ENCODE measurements at places on chromosomes 16 and 17.

- peaks cover 26% of the 10 kb centered on the region for H3K27me3 ChIP-seq
- H3K4me1 ChIP-seq, result no peaks in the 10 kb centered on the region
- no peaks in the 10 kb centered on the region for H3K36me3 ChIP-seq
- H3K27ac ChIP-seq, result no peak overlapping the region
- no peak for DNase-seq
Observed at GRCh38 chr17:57178839-57179238, 77.5 kb upstream of the MSI2 start.

DNA sequence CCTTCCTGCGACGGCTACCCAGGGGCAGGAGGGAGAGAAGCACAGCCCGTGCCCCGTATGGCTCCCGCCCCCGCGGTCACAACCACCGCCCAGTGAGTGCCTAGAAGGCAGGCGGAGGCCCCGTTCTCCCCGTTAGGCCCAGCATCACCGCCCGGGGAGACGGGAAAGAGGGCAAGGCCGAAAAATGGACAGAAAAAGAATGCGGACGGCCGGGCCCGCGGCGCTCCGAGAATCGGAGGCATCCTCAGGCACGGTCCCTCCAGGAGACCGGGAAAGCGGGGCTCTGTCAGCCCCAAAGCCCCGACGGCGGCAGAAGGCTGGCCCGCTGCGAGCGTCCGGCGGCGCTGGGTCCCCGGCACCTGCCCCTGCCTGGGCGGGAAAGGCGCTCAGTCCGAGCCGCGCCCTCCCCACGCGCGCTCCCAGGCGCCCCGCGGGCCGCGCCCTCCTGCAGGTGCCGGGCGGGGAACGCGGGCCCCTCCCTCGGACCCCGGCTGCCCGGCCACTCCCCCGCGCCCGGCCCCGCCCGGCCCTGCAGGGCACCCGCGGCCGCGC is 407 bp downstream of the MCRIP1 start:
- H3K27ac ChIP-seq, result peak overlapping the region; percentile 94
- H3K36me3 ChIP-seq, result peaks cover 4% of the 10 kb centered on the region
- H3K4me1 ChIP-seq, result peaks cover 19% of the 10 kb centered on the region
- peak overlapping the region; percentile 93 for H3K4me3 ChIP-seq
- no peaks in the 10 kb centered on the region for H3K27me3 ChIP-seq

DNA sequence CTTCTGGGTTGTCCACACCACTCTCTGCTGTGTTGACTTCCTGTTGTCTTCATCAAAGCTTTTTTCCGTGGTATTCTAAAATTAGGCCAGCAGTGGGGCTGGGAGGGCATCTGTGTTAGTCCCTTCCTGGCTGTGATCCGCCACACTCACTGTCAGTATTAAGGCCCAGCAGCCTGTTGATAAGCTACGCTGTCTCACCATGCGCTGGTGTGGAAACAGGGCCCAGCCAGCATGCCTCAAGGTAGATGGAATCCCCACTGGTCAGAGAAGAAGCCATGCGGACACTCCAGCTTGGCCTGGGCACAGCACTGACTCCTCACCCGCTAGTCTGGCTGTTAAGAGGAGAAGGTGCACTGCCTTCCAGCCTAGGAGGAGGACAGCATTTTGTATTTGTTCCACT is 11.4 kb downstream of the CDR2L start:
- H3K27me3 ChIP-seq, result peaks cover 2% of the 10 kb centered on the region
- no peak overlapping the region for H3K27ac ChIP-seq
- DNase-seq, result no peak
- no peaks in the 10 kb centered on the region for H3K36me3 ChIP-seq

DNA sequence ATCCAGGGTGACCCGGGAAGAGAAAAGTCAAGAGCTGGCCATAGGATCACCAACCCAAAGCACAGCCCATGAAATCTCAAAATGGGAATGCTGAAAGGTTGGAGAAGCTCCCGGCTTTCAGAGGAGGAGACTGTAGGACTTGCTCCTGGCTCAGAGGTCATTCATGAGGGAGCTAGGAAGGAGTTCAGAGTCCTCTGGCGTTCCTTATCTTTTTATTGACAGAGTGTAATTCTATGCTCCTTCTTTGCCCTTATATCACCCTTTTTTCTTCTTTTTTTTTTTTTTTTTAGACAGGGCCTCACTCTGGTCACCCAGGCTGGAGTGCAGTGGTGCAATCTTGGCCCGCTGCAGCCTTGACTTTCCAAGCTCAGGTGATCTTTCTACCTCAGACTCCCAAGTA is 27.3 kb upstream of the CNOT1 start:
- H3K4me3 ChIP-seq, result no peak overlapping the region
- no peak overlapping the region for H3K27ac ChIP-seq
- DNase-seq, result no peak
- H3K27me3 ChIP-seq, result peaks cover 3% of the 10 kb centered on the region
- no peaks in the 10 kb centered on the region for H3K4me1 ChIP-seq
- no peaks in the 10 kb centered on the region for H3K36me3 ChIP-seq

DNA sequence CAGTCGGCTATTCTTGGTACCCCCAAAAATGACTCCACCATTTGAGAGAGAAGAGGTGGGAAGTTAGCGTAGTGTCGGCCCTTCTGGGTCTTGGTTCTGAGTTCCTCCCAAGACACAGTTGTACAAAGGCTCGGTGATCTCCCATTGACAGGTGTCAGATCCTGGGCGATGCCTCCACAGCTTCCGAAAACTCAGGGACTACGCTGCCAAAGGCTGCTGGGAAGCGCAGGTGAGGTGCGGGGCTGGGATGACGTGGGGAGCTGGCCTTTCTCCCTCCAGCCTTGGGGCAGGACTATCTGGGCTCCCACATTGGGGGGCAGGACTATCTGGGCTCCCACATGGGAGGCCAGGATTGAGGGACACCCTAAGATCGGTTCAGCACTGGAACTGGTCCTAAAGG is 10.4 kb downstream of the CCNF start:
- H3K27ac ChIP-seq, result peak overlapping the region; percentile 29
- no peaks in the 10 kb centered on the region for H3K27me3 ChIP-seq
- H3K36me3 ChIP-seq, result peaks cover 56% of the 10 kb centered on the region
- peaks cover 5% of the 10 kb centered on the region for H3K4me1 ChIP-seq
- H3K4me3 ChIP-seq, result no peak overlapping the region

- no peak overlapping the region for H3K27ac ChIP-seq
- H3K27me3 ChIP-seq, result peaks cover 9% of the 10 kb centered on the region
Observed at GRCh38 chr17:78609191-78609641, 32.0 kb upstream of the DNAH17 start.
